Stimulated activated CD4-positive, alpha-beta T cell treated with anti-CD3 and anti-CD28 coated beads, Interleukin-4, amount 100 ng/mL, for 48 hours (primary cell): ENCODE measurements at places on chromosomes 11 and 22.

DNA sequence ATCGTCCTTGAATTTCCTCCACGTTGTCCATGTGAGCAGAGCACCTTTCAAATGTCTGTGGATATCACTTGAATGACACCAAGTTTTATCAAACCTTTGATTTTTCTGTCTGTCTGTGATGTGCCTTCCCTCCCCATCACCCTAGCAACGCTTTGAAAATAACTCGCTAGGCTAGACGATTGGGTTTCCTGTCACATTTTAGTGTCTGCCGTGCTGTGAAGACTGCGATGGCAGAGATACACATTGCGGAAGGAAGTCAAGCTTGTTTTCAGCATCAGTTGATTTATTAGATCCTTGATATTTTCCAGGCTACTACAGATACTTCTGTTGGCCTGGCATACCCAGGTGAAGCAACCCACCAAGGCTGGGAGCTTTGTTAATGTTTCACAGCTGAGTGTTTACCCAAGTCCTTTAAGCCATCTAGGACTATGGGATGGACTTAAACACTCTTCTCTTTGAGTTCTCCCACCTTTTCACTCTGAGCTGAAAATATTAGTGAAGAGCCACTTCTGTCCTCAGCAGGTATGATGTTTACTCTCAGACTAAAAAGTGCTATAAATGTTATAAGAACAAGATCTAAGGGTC is 93.6 kb upstream of the CD44 start:
- DNase-seq = no peak

GRCh38 chr11:101127197-101127698 is 2.4 kb downstream of the PGR start:
- DNase-seq = no peak

DNA sequence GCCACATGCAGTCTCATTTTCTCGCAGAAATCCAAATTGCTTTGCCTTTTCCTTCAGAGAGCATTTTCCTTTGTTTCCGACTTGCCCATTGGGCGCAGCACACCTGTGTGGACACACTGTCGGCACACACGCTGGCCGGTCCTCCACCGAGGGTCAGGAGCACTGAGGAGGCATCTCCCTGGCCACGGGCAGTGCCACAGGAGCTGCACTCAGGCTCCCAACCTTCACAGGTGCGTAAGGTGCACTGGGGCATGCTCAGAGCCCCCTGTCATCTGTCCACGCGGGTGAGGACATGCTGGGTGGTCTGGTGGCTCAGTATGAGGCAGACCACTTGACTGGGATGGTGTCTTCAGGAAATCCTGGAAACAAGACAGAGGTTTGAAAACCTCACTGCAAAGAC is 779.1 kb downstream of the BRD1 start:
- no peak for DNase-seq

- DNase-seq = no peak
Observed at GRCh38 chr11:94504689-94505293, 7.5 kb upstream of the C11orf97 start.

GRCh38 chr11:6323291-6323905 is 3.1 kb upstream of the CAVIN3 start:
- DNase-seq = no peak

GRCh38 chr11:112619106-112619505 is 342.1 kb upstream of the NCAM1 start:
- DNase-seq = no peak

- no peak for DNase-seq
Observed at GRCh38 chr22:49015459-49015858, 812.2 kb downstream of the BRD1 start.

GRCh38 chr11:126608658-126609057 is 253.2 kb downstream of the ST3GAL4 start:
- no peak for DNase-seq

DNA sequence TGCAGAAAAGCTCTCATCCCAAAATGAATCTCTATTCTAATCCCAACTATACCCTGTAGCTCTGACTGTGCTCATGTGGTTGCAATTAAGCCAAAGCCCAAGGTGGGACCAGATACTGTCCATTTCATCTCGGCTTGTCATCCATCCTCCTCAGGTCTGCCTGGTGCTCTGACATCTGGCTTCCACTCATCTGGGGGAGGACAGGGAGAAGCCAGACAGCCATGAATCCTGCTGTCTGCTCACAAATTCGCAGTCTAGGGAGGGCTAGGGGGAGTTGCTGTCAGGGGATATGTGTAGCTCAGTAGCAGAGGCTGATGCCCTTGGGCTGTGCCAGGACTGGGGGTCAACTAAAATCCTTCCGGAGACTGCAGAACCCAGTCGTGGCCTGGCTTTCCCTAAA is 167.1 kb downstream of the ETS1 start:
- DNase-seq = no peak

DNA sequence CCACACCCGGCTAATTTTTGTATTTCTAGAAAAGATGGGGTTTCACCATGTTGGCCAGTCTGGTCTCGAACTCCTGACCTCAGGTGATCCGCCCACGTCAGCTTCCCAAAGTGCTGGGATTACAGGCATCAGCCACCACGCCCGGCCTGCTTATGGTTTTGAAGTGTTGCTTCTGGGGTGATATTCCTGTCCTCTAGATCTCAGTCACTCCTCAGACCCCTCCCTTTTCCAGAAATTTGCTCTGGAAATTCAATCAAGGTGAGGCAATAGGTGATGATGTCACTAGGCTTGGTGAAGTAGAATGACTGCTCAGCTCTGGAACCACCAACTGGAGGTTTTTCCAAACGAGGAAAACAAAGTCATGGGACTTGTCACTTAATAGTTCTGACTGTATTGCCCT is 36.6 kb upstream of the CREB3L1 start:
- DNase-seq = no peak

DNA sequence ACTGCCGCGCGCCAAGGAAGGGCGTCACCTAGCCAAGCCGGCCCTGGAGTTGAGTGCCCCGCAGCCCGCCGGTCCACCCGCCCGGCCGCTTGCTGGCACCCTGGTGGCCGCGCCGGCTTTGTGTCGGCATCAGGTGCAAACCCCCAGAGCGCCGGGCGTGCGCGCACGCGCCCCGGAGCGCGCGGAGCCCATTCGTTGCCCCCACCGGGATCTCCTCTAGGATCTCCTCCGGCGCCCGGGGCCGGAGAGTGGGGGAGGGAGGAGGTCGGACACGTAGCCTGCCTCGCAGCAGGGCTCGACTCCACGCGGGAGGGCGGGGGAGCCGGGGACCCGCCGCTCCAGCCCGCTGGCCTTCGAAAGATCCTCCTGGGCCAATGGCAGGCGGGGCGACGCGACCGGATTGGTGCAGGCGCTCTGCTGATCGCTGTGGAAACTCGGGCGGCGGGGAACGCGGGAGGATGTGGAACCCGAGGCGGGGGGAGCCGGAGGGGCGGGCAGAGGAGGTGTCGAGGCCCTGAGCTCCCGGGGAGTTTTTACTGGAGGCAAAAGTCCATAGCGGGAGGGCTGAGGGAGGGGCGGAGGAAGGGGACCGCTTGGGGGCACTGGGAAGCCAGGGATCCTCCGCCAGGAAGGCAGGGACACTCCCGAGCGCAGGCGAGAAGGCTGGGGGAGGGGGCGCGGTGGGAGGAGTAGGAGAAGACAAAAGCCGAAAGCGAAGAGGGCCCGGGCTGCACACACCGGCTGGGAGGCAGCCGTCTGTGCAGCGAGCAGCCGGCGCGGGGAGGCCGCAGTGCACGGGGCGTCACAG is at the start of gene FADS2:
FADS2 (plus strand) TSS at position 730 of the 808 bp plus-strand sequence. CDS start 91 bp downstream, outside the sequence.
- peak; percentile 64 for DNase-seq

DNA sequence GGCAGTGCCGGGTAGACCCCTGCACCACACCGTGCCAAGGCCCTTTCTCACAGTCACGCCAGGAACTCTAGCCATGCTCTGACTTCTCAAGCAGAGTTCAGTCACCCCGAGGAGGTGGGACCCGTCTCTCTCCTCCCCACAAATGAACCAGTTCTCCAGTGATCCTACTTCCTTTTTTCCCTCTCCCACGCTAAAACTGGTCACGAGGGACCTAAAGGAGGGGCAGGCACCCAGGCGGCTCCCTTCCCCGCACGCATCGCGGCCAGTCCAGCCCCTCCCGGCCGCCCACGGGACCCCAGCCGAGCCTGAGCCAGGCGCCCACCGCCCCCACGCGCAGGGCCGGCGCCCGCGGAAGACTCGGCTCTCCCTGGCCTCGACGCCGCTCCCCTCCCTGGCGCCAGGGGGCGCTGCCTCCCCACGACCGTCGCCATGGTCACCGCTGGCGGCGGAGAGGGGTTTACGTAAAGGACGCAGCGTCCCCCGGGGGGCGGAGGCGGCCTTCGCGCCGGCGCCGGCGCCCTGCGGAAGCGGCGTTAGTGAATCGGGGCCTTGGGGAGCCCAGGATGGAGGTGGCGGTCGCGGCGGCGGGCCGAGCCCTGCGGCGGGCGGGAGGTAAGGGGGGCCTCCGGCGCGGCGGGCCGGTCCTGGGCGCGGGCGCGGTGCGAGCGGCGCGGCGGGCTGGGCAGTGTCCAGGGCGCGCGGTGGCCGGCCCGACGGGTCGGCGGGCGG is at the start of gene DAGLA:
DAGLA (plus strand) TSS at position 499 of the 729 bp plus-strand sequence. CDS start 39,765 bp downstream, outside the sequence.
- peak; percentile 59 for DNase-seq

GRCh38 chr11:5197536-5197935 is 2.9 kb downstream of the OR51V1 start:
- DNase-seq = no peak

GRCh38 chr11:79269611-79270307 is 171.1 kb downstream of the TENM4 start:
- no peak for DNase-seq

DNA sequence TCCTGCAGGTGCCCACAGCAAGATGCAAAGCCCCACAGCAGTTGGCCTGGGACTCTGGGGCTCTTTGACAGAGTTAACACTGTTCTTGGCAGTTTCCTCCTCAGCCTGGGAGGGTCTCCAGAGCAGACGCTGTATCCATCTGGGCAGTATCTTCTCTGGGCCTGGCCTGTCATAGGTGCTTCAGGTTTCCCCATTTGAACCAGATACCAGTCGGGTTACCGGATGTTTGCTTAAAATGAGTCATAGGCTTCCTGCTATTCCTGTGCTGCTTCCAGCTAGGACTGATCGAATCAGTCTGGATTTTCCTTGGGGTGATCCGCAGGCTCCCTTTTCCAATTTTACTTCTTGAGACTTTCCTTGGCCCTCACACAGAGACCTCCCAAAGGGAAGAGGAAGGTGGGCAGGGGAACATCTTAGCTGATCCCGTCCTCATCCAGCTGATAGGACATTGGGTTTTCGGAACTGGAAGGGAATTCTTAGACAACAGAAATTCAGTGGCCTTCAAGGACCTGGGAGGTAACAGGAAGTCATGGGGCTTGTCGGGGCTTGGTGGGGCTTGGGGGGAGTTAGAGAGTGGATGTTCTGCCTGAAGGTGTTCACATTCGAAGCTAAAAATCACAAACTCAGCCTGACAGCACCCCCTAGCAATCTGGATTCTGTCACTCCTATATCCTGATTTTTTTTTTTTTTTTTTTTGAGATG is 2.4 kb upstream of the RANGAP1 start:
- DNase-seq = no peak

- DNase-seq = no peak
Observed at GRCh38 chr11:72745511-72745910, 6.7 kb downstream of the ARAP1 start.

- DNase-seq = peak; percentile 94
Observed at GRCh38 chr11:58578635-58579191, at the start of gene ZFP91. ZFP91 (plus strand) TSS chr11:58579063; CDS start chr11:58579282, 219 bp downstream.

DNA sequence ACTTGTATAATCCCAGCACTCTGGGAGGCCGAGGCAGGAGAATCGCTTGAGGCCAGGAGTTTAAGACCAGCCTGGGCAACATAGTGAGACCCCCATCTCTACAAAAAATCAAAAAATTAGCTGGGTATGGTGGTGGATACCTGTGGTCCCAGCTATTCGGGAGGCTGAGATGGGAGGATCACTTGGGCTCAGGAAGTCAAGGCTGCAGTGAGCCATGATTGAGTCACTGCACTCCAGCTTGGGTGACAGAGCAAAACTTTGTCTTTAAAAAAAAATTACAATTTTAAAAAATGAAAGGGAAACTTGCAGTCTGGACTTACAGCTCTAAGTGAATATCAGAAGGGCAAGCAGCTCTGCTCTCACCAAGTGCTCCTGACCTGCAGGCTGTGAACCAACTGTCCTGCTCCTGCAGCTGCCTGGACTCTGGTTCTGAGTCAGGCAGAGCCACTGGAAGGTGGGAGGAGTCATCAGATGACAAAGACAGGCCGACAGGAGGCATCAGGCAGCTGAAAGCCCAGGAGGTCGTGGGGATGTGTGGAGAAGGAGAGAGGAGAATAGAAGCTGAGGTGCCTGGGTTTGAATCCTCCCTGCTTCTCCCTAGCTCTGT is 9.6 kb downstream of the SMTNL1 start:
- no peak for DNase-seq

- DNase-seq = peak; percentile 17
Observed at GRCh38 chr11:75326439-75326810, 25.0 kb downstream of the ARRB1 start.

DNA sequence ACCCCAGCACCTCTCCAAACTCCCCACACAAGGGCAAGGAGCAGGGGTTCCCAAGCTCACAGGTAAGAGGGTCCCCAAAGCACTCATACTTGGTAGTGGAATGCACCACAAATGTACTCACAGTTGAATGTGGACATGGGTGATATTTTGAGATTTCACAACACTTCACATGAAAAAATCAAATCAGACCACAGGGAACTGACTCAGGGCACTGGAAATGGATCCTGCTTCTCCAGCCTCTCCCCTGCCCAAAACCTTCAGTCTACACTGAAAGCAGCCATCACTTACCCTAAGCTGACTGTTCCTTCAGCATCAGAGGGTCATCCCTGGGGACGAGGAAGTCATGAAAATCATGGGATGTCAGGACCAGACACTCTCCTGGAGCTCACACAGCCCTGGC is 40.2 kb downstream of the SCGB1A1 start:
- no peak for DNase-seq

DNA sequence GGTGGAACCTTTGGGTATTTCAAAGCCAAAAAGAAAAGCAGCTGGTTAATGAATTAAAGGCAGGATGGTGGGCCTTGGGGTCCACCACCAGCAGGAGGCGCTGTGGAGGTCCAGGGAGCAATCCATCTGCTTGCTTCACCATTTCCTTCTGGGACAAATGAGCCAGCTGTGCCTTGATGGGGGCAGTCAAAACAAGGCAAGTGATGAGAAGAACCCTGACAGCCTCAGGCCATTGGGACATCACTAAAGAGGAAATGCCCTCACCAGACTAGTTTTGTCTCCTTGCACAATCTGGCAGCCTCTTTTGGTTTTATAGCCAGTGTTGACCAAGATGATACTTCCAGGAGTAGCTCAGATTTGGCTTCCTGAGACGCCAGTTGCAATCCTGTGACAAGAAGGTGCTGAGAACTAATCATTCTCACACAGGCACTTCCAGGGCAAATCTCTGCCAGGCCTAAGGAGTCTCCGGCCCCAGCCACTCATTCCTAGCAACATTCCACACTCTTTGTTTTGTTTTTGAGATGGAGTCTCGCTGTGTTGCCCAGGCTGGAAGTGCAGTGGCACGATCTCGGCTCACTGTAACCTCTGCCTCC is 38.2 kb upstream of the WEE1 start:
- DNase-seq = peak; percentile 89

- no peak for DNase-seq
Observed at GRCh38 chr22:22720724-22721261, 76.4 kb downstream of the GGTLC2 start.

GRCh38 chr11:30830681-30831080 is 244.5 kb upstream of the MPPED2 start:
- DNase-seq = no peak
